ENCODE measurements at places on chromosomes 5 and 9. TPM values are rescaled to one million over a fixed set of nuclear protein-coding genes. Genes with fewer than 3 reads are reported as not detected.

Gene GFRA3
- total RNA-seq: not detected

Gene KIF20A
- 31.1 TPM for total RNA-seq

Gene OR2V2
- under 0.01 TPM for total RNA-seq

Gene ENTREP1
- not detected for total RNA-seq

Gene PCDHGB6
- 2.9 TPM for total RNA-seq

Gene HAVCR2
- 0.44 TPM for total RNA-seq

Gene DND1
- 0.33 TPM for total RNA-seq

Gene CARD9
- total RNA-seq: 3.4 TPM

Gene SPATA6L
- total RNA-seq: 1.1 TPM

Gene ZDHHC11B
- total RNA-seq: 0.50 TPM

Gene CAMK4
- 10.8 TPM for total RNA-seq

Gene SLC4A9
- total RNA-seq: not detected

Gene FOXD4L3
- not detected for total RNA-seq

Gene EIF4E1B
- total RNA-seq: not detected

Gene TMED7
- 164 TPM for total RNA-seq

Gene SPATA31D4
- total RNA-seq: under 0.01 TPM

Gene TMEM38B
- total RNA-seq: 25.0 TPM

Gene IL13
- total RNA-seq: not detected

Gene FRMD3
- 1.4 TPM for total RNA-seq

Gene ENTPD8
- total RNA-seq: 0.12 TPM

Gene THBS4
- 2.1 TPM for total RNA-seq

All from uterine smooth muscle cell (primary cell).